ENCODE measurements at places on chromosomes 7 and 10.

GRCh38 chr7:19296617-19297016 lies 151.4 kb upstream of the FERD3L start:
- DNase-seq: no peak

GRCh38 chr10:96252730-96253129 lies 18.6 kb downstream of the BLNK start:
- no peak for DNase-seq

GRCh38 chr10:13971601-13972475 lies 358.9 kb downstream of the FRMD4A start:
- DNase-seq: no peak

- DNase-seq: no peak
These were observed 442.5 kb downstream of the KCNMA1 start for GRCh38 chr10:77195101-77195500.

- DNase-seq: no peak
These were observed 44.2 kb upstream of the C10orf71 start for GRCh38 chr10:49254556-49255318.

- peak; percentile 38 for DNase-seq
These were observed 27.1 kb downstream of the TNRC18 start for GRCh38 chr7:5396542-5396941.

GRCh38 chr7:157513162-157513621 lies 176.4 kb downstream of the DNAJB6 start:
- no peak for DNase-seq

DNA sequence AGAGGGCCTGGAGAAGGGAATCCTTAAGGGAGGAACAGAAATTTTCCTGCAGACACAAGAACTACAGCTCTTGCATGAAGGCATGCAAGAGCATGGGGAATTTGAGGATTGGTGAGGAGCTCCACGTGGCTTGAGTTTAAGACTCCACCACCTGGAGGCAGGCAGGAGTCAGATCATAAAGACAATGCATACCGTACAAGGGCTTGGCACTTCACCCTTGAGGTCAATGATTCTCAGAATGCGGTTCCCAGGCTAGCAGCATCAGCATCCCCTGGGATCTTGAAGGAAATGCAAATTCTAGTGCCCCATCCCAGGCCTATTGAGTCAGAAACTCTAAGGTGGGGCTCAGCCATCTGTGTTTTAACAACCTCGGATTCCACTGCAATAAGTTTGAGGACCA lies 143.8 kb downstream of the C7orf25 start:
- DNase-seq: no peak

- DNase-seq: peak; percentile 44
These were observed at the start of gene GRID1 for GRCh38 chr10:86366033-86366901. Gene GRID1, minus strand, starts transcription at chr10:86366795.
